ENCODE measurements at places on chromosomes 12 and 14.

- peak; percentile 17 for DNase-seq
Observed at GRCh38 chr12:109033239-109034196, 12.7 kb upstream of the SVOP start.

- peak; percentile 87 for DNase-seq
Observed at GRCh38 chr14:39203659-39204606, 28.9 kb downstream of the PNN start.

DNA sequence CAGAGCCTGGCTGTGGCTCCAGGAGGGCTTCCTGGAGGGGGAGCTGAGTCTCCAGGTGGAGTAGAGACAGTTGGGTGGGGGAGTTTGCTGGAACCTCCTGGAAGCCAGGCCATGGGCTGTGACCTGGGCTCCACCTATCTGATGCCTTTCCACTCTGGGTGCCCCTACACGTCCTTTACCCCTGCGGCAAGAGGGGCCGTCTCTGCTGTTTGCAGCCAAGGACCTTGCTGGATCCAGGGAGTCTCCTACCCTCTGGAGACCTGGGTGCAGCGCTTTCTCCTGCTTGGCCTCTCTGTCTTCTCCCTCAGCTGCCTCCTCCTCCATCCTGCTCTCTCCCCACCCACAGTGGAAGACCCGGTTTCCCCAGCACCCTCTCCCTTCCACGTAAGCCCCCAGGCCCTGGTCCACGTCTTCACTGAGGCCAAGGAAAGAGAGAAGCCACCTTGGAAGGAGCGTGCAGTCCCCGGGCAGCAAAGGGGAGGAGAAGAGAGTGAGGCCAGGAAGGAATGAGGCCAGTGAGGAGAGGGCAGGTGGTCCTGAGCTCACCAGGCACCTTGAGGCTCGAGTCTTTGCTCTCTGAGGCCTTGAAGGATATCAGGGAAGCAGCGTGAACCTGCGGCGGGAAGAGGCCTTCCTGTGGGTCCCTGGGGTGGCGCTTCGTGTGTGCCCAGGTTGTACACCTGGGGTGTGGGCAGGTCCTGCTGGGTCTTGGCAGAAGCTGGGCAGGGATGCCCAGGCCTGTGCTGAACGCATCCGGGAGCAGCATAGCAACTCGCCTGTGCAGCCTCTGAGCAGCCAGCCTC lies 294.3 kb upstream of the RTL1 start:
- no peak for DNase-seq

DNA sequence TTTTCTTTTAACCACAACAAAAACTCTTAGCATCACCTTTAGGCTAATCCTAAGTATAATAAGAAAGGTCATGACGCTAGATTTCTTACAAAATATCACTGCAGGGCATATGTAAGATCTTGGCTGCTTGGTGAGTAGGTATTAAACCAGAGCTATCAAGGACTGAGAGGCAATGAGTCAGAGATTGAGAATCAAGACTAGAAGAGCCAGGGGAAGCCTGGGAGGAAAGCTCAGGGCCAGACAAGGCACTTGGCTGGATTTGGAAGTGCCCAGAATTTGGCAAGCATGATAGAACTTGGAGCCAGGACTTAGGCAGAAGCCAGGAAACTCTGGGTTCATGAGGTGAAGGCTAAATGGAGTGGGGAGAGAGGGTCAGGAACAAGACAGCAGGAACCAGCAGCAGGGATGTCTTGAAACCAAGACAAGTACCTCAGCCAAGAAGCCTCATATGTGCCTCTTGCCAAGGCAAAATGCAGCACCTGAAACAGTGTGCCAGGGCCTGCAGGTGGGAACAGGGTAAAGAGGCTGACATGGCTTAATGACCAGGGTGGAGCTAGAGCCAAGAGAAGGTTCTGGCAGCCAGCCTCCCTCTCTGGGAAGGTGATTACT lies 49.9 kb downstream of the PTHLH start:
- peak; percentile 90 for DNase-seq

DNA sequence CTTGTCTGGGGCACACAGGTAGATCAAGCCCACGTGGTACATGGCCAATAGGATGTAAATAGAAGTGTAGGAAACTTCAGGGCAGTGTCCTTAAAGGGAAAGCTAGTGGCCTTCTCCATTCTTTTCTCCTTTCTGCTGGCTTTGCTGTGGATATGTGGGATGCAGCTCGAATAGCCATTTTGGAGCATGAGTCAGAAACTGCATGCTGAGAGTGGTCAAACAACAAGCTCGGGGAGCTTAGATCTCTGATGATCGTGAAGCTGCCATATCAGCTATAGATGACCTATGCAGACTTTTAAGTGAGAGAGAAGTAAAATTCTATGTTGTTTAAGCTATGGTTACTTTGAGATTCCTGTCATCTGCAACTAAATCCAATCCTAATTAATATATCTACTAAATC lies 241.3 kb upstream of the DAAM1 start:
- DNase-seq: no peak

GRCh38 chr12:74539261-74539660 lies 1.6 kb downstream of the ATXN7L3B start:
- DNase-seq: no peak

DNA sequence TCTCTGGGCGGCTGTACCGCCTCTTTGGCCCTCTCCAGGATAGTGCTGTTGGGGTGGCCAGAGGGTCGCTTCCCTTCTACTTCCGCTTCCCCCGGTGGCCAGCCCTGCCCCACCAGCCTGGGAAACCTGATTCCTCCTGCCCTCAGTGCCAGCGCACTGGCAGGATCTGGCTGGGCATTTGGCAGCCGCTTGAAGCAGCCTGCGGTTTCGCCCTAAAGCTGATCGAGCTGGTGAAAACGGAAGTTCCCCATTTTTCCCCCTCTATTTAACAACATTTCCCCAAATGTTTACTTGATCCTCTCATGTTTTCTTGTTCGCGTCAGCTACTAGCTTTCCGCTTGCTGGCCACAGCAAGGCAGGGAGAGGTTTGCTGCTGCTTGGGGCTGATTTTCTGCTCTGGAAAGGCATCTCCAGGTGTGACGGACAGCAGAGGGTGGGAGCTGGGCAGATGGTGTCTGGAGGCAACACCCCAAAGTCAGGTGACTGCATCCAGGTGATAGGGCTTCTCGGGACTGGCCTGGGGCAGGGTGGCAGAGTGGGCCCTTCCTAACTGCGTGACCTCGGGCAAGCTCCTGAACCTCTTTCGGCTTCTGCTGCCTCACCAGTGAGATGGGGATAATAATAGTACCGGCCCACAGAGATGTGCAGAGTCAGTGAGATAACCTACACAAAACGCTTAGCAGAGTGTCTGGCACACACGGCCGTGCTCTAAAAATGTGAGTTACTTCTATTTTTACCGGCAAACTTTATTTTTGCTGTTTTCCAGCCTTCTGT lies 53.1 kb downstream of the TSPAN9 start:
- DNase-seq: peak; percentile 21

- no peak for DNase-seq
Observed at GRCh38 chr12:117036046-117036445, 63.2 kb downstream of the TESC start.
